ENCODE measurements at places on chromosomes 1 and 21.

DNA sequence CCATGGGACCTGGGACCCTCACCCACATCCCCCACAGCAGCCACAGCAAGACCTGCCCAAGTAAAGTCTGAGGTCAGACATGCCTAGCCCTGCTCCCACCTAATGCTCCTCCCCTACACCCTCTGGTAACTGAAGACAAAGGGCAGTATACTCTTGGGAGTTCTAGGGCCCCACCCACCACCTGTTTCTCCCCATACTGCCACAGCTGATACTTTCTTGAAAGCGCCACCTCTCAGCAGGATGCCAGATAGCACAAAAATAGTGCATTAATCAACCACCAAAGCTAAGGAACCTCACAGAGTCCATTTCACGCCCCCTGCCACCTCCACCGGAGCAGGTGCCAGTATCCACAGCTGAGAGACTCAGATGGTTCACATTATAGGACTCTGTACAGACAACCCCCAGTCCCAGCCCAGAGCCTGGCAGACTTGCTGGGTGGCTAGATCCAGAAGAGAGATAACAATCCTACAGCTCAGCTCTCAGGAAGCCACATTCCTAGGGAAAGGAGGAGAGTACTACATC lies 238.1 kb downstream of the LRRC40 start:
- DNase-seq = no peak

DNA sequence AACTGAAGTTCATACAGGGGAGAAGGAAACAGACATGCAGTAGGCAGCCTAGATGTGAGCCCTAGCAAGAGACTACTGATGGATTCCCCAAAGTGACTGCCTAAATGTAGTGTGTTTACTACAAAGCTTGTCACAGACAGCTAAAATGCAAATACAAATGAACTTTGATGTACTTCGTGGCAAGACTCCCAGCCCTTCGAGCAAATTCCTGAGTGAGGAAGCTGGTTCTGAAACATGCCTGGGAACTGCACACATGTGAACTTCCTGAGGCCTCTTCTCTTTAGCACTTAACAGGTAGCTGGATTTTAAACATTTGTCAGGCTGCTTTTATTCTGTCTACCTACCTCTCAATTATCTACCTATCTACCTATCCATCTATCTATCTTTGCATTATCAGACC lies 6.7 kb upstream of the IRF2BP2 start:
- DNase-seq = no peak

- DNase-seq = peak; percentile 66
These were observed at the start of gene C1orf21 for GRCh38 chr1:184386312-184387068. Gene C1orf21 (plus strand): TSS chr1:184387029. CDS start chr1:184477510, 90,481 bp downstream.

DNA sequence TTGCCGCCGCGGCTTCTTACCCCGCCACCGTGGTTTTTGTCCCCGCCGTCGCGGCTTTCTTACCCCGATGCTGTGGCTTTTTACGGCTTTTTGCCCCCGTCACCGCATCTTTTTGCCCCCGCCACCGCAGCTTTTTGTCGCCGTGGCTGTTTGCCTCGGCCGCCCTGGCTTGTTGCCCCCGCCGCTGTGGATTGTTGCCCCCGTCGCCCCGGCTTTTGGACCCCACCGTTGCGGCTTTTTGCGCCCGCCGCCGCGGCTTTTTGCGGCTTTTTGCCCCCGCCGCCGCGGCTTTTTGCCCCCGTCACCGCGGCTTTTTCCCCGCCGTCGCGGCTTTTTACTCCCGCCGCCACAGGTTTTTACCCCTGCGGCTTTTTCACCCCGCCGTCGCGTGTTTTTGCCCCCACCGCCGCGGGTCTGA lies 3934.3 kb downstream of the SRGAP2C start:
- DNase-seq = no peak

DNA sequence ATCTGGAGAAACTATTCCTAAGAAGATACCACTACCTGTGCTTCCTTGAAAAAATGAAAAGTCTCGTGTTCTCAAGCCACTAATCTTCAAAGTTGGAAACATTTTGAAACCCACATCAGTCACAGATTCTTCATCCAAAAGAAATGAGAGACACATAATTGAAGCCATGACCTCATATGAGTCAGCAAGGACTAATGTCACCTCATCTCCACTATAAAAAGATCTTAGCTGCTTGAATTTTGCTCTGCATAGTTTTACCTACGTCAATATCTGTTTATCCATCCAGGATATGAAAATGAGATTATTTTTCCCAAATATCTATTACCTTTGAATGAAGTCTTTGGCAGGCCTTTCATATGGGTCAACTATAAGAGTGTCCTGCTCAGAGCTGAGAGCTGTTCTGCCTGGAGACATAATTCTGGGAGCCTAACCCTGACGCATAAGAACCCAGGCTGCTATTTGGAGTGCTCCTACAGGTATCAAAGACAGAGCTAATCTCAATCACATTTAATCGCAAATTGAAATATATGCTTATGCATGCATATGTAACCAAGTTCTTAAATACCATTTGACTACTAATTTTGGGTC lies 312.5 kb upstream of the PKN2 start:
- no peak for DNase-seq

DNA sequence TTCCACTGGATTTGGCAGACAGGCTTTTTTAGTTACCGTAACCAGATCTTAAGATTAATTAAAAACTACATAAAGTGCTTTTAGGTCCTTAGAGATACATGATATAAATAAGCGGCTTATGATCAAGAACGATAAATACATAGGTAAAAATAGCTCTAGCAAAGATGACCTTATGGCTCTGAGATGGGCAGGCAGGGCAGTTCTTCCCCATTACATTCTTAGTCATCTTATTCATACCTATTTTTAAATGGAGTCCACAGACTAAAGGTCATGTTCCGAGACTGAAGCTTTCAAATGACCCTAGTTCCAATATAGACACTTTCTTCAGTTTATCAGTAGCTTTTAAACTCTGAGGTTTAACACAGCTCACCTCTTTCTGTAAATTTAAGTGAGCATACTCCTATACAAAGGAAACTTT lies 4.3 kb downstream of the MCL1 start:
- no peak for DNase-seq

DNA sequence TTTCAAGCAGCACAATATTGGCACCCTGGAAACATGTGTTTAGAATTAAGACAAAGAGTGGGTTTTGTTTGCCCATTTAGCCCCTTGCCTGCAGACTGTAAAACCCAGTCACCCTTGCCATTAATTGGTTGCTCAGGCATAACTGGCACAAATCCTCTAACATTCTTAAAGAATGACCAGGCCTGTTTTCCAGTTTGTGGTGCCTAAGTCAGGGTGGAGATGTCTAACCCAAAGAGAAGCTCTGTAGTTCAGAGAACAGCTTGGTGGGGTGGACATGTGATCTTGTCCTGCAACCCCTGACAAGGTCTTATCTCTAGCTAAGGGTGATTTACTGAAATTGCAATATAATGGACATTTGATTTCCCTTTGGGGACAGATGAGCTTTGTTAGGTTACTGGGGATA lies 8.8 kb upstream of the ANGPTL7 start:
- no peak for DNase-seq

DNA sequence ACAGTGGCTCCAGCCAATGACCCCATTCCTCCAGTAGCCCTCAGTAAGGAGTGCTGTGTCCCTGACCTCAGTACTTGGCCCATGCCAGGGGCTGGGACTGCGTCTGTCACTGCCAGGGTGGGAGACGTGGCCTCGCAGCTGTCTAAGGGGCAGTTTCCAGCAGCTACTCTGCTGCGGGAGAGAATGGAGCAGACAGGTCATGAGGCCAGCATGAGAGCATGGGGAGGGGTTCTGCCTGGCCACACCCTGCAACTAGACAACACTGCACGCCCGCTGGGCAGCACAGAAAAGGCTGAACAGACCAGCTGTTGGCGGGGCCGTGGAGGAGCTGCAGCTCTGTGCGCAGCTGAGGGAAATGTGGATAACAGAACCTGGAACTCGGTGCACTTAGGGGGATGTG lies 91.6 kb upstream of the COL6A1 start:
- peak; percentile 17 for DNase-seq

DNA sequence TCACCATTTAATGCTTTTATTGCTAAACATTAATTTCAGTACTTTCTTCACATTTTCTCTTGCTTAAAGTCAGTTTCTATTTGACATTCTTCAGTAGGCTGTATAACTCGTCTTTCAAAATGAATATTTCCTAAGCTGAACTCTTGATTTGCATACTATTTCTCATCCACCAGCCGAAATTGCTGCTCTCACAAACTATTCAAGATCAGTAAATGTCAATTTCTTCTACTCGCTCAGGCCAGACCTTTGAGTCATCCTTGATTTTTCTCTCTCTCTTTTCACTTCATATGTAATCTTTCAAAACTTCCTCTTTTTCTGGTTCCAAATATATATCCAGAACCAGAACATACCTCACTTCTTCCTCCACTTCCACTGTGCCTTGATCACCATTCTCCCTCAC lies 990.0 kb downstream of the KCNT2 start:
- no peak for DNase-seq

GRCh38 chr1:117826540-117827078 lies 102.8 kb downstream of the GDAP2 start:
- no peak for DNase-seq

DNA sequence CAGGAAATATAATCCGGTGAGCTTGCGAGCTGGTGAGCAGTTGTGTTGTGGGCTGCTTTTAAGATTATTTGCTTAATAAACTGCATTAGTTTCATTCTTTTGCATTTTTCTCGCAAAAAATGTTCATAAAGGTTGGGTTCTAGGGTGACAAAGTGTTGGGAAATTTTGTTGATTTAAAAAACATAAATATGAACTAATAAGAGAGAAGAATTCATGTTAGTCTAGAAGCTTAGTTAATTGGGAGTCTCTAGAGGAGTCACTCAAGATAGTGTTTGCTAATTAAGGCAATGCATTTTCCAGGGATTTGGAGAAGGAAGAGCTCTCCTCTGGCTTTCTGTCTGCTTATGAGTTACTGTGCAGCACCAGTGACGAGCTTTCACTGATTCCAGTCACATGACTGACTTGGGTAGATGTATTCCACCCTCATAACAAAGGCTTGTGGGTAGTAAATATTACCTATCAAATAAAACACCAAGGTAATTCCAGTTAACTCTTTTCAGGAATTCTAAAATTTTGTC lies 417.0 kb downstream of the PTBP2 start:
- peak; percentile 77 for DNase-seq

GRCh38 chr1:110130113-110130591 lies 17.9 kb downstream of the UBL4B start:
- no peak for DNase-seq

GRCh38 chr21:42864815-42865775 lies 14.2 kb downstream of the WDR4 start:
- DNase-seq = no peak

GRCh38 chr1:66929146-66929688 lies 4.4 kb downstream of the MIER1 start:
- no peak for DNase-seq

GRCh38 chr1:111961016-111961415 lies 28.5 kb downstream of the KCND3 start:
- DNase-seq = no peak

DNA sequence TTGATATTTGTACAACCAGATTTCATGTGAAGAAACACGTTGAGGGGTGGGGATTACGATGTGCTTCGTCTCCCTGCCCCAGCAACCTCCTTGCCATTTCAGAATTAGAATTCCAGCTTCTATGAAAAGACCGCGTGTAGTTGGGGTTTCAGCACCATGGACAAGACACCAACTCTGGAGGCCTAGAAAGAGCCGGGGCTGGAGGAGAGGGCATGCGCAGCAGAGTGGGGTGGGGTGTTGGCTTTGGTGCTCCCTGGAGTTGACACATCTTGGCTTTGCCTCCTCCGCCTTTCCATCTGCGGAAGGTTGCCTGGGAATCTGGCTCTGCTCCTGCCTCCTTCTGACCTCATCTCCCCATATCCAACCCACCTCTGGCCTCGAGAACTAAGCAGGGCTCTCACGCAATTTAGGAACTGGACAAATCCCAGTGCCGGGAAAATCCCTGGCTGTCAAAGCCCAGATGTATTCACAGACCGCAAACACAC lies 11.8 kb downstream of the HTR6 start:
- no peak for DNase-seq

DNA sequence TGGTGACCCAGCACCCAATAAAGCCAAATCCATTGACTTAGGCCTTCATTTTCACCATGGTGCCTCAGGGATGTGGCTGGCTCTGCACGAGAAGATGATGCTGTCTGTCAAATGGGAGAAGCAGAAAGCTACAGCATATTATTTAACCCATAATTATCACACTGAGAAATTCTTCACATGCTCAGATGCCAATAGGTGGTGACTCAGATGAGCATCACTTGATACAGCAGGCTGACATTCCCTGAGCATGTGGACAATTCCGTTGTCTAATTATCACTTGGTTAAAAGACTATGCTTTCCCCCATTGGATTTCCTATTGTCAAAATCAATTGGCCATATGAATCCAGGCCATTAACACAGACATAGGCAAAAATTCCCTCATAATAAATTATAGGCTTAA lies 44.0 kb upstream of the HSD3B1 start:
- DNase-seq = no peak

DNA sequence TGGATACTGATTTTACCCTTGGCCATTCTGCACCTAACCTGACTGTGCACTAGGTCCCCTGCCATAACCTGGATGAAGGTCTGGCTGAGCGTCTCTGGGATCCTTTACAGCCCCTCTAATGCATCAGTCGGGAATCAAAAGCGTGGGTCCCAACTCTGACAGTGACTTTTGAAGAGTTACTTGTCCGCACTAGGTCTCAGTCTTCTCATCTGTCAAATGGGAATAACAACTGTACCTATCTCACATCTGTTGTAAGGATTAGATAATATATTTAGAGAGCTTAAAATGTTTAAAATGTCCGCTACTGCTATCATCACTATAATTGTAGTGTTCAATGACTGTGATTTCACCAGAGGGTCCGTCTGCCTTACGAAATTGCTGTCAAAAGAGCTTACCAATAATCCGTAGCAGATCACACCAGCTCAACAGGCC lies 746 bp downstream of the TADA1 start:
- no peak for DNase-seq

GRCh38 chr1:14750490-14750889 lies 152.0 kb downstream of the KAZN start:
- DNase-seq = no peak

DNA sequence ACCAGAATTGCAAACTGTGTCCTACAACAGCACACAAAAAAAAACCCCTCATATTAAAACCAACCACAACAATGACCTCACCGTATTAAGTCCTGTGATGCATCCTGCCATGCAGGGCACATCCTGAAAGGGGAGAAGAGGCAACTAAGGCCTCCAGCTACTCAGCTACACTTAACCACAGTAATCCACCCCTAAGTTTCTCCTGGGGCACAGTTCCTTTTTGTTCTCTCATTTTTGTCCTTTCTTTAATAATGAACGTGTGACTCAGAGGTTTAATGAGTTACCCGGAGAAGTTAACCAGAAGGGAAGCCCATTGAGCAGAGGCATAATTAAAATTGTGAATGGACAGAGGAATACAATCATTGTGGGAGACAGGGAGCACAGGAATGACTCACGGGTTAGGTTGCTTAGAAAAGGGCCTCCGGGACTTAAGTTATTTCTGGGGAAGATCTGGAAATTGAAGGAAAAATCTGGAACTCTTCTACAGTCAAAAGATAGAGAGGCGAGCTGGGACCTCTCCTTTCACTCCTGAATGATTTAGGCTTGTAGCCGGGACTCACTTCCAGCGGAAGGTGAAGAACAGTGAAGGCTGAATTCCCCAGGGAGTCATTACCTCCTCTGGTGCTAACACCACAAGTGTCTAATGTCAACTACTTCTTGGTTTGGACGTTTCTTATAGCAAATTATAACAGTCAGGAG lies 36.9 kb upstream of the HIVEP3 start:
- no peak for DNase-seq

Data from NCI-H524 treated with DMSO at 0.1 percent for 48 hours (cell line).